ENCODE measurements at places on chromosomes 7 and 10.

DNA sequence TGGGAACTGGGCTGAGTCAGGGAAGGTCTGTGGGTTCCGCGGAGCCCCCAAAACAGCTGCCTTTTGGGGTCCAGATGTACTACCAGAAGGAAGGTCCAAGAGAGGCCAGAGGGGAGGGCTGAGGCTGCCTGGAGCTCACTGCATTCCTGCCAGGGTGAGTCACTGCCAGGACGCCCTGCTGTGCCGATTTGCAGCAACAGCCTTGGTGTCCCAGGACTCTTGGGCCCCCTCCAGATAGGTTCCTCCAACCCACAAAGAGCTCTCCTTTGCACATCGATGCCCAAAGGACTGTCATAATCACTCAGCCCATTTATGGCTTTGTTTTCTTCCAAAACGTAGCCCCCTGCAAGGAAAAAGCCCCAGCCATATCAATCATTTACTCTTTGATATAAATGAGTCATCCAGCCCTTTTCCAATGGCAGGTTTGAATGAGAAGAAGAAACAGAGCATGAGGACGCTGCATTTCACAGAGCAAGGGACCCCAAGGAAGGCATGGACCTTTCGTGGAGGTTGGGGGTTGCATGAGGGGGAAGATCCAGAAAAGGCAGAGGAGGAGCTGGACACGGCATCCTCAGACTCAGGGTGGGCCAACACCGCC, 32.2 kb upstream of the COL13A1 start:
- no peak for DNase-seq

DNA sequence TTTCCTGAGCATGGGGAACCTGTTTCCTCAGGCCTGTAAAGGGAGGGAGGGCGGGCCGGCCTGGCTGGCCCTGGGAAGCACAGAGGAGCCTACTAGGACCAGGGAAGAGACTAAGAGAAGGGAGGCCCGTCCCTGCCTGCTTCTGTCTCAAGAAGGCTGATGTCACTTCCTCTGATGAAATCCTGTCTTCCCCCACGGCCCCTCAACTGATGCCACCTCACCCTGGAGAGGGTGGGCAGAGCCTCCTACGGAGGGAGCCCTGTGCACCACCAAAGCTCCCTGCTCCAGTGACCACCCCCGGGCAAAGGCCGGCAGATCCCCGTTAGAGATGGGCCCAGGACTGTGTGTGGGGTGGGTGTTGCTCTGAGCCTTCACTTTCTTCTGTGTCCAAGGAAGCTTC, 1.0 kb upstream of the PILRA start:
- DNase-seq, result no peak

- no peak for DNase-seq
These were observed 952.9 kb downstream of the NRG3 start for GRCh38 chr10:82827901-82828300.

DNA sequence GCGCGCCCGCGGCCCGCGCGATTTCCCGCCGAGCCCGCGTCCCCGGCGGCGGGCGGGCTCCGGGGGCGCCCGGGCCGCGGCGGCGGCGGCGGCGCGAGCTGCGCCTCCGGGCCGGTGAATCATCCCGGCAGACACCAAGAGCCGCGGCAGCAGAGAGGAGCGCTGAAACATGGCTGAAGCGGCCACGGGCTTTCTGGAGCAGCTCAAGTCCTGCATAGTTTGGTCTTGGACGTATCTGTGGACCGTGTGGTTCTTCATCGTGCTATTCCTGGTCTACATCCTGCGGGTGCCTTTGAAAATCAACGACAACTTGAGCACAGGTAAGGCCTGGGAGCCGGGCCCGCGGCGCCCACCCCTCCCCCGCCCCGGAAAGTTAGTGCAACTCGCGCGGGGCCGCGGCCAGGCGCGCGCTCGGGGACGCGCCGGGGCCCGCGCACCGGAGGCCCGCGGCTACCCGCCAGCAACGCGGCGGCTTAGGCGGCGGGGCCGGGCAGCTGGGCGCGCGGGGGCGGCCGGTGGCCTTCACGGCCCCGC, at the start of gene ST7:
Gene ST7, plus strand, starts transcription at position 130 of the 534 bp plus-strand sequence. Its CDS starts 40 bp downstream, at position 170.
- peak; percentile 57 for DNase-seq

DNA sequence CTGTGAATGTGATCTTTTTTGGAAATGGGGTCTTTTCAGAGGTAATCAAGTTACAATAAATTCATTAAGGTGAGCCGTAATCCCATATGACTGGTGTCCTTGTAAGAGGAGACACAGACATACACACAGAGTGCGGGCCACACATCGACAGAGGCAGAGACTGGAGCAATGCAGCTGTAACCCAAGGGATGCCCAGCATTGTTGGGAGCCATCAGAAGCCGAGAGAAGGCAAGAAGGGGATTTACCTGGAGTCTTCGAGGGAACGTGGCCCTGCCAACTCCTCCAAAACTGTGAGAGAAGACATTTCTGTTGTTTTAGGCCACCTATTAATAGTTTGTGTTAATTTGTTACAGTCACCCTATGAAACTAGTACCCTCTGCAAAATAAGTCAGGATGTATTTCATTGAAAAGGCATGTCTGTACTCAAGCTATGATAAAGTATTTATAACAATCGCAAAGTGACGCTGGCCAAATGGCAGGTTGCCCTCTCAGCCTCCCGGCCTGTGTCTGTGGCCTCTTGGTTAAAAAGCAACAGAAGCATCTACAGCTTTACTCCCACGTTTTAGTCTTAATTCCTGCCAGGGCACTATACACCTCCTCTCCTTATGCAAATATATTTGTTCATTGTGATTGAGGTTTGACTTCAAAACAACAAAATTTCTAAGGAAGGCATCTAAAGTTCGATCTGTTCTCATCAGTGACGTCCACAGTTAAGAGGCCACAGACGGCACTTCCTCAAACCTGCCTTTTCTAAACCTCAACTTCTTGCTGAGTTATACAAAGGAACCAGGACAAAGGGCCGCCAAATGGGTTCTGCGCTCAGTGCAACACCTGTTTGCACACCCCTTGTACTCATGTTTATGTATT, 46.8 kb downstream of the HIPK2 start:
- DNase-seq, result no peak

- no peak for DNase-seq
These were observed 675.2 kb downstream of the LRMDA start for GRCh38 chr10:76106611-76107010.

- DNase-seq, result no peak
These were observed 46.2 kb upstream of the MRLN start for GRCh38 chr10:59799421-59799820.

GRCh38 chr7:79211724-79212123, 241.7 kb downstream of the MAGI2 start:
- DNase-seq, result no peak

Measured in activated T-cell treated with anti-CD3 and anti-CD28 coated beads for 4 hours (primary cell).